ENCODE measurements at places on chromosomes 3 and 15. TPM values are rescaled to one million over a fixed set of nuclear protein-coding genes. Genes with fewer than 3 reads are reported as not detected.

DNA sequence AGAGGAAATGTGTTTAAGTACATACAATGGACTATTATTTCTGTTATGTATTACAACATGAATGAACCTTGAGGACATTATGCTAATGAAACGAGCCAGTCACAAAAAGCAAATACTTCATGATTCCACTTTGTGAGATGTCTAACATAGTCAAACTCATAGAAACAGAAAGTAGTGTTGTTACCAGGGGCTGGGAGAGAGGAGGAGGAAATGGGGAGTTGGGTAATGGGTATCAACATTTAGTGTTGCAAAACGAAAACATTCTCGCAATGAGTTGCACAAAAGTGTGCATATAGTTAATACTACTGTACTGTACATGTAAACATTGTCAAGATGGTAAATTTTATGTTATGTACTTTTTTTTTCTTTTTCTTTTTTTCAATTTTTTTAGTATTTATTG lies 194.3 kb downstream of the IL5RA start:
- DNase-seq, result no peak

ERICH6 gene
- total RNA-seq, result 0.27 TPM

RASA2 gene
- 30.3 TPM for total RNA-seq

CORO2B gene
- total RNA-seq, result 30.2 TPM

RBM6 gene
- total RNA-seq, result 114 TPM

GRCh38 chr15:71301958-71302621 lies 186.8 kb downstream of the THSD4 start:
- no peak for DNase-seq

GRCh38 chr3:46203681-46204080 lies 4.4 kb downstream of the CCR1 start:
- no peak for DNase-seq

Measured in cerebellum (tissue), 4 donors.